Lower leg skin (tissue), 4 donors: ENCODE measurements at places on chromosomes 3 and 15. TPM values are rescaled to one million over a fixed set of nuclear protein-coding genes. Genes with fewer than 3 reads are reported as not detected.

The TMEM207 gene
- total RNA-seq: not detected

The NANOGP8 gene
- total RNA-seq: not detected

The SLC7A14 gene
- not detected for total RNA-seq

The LRRC31 gene
- total RNA-seq: not detected

The GRAMD1C gene
- total RNA-seq: 23.0 TPM

The FOXL2 gene
- total RNA-seq: not detected

The SCAMP5 gene
- 5.4 TPM for total RNA-seq

The PLSCR4 gene
- 47.2 TPM for total RNA-seq

The SV2B gene
- 0.42 TPM for total RNA-seq

The WDR93 gene
- total RNA-seq: 0.26 TPM

The SIDT1 gene
- total RNA-seq: 1.8 TPM

The CPN2 gene
- 0.10 TPM for total RNA-seq

The PPP1R14D gene
- 2.4 TPM for total RNA-seq

The CRTC3 gene
- total RNA-seq: 27.3 TPM

The PLA2G4B gene
- total RNA-seq: 62.0 TPM

The PEAK1 gene
- 38.2 TPM for total RNA-seq

The UROC1 gene
- total RNA-seq: not detected

The OSTN gene
- not detected for total RNA-seq

The RPP14 gene
- 16.7 TPM for total RNA-seq

The CA12 gene
- 206 TPM for total RNA-seq

The SLC12A1 gene
- total RNA-seq: not detected

The GHSR gene
- not detected for total RNA-seq

The DGKG gene
- 1.9 TPM for total RNA-seq

The IMPG2 gene
- 0.13 TPM for total RNA-seq

The CCDC12 gene
- 64.6 TPM for total RNA-seq

The MNS1 gene
- 0.78 TPM for total RNA-seq

The GOLGA6D gene
- total RNA-seq: 0.08 TPM

The ACOX2 gene
- total RNA-seq: 2.9 TPM

The SERPINI1 gene
- total RNA-seq: 0.42 TPM

The SPINK8 gene
- not detected for total RNA-seq

The KIF23 gene
- 2.9 TPM for total RNA-seq

The LMAN1L gene
- not detected for total RNA-seq

The ANKRD63 gene
- not detected for total RNA-seq

The DUSP7 gene
- total RNA-seq: 54.6 TPM
